ENCODE measurements at places on chromosomes 5 and 9. TPM values are rescaled to one million over a fixed set of nuclear protein-coding genes. Genes with fewer than 3 reads are reported as not detected.

Gene STKLD1
- 1.4 TPM for total RNA-seq

Gene OTP
- not detected for total RNA-seq

DNA sequence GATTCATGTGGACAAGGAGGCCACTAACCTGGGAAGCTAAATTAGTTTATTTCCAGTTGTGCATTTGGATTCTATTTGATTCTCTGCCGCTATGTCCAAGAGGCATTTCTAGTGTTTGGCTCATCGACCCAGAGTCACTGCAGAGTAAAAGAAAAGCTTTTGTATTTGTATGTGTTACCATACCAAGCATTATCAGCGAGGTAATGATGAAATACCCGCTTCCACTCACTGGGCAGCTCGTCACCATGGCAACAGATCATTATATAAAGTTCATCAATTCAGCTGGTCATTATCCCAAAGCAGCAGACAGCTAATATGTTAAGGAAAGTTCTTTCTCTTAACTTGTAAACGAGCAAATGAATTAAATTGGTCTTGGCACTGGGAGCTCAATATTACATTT lies 380.3 kb downstream of the SEMA5A start:
- no peak for DNase-seq

DNA sequence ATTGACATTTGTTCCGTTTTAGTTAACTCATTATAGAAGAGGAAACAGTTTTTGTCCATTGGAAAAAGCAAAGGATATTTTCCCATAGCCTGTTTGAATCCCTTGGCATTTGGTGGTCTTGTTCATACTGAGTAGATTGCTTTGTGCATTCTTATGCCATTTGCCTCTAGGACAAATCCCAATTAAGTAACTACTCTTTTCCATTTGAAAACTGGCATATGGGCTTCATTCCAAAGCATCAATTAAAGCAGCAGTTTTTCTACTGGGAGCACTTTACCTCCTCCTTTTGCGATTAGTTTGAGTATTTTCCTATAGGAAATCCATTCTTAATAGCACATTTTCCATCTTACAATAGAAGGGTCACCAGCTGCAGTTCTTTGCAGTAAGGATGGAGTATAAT lies 31.2 kb downstream of the GPR21 start:
- DNase-seq: no peak

- DNase-seq: no peak
These were observed 98.3 kb downstream of the PSD2 start for GRCh38 chr5:139893873-139894272.

- peak; percentile 91 for DNase-seq
These were observed at the start of gene TRIM14 for GRCh38 chr9:98118640-98119601. Gene TRIM14 (minus strand): TSS chr9:98119222. CDS start chr9:98119188, 34 bp downstream.

GRCh38 chr5:87048156-87048555 lies 219.5 kb upstream of the RASA1 start:
- DNase-seq: no peak

DNA sequence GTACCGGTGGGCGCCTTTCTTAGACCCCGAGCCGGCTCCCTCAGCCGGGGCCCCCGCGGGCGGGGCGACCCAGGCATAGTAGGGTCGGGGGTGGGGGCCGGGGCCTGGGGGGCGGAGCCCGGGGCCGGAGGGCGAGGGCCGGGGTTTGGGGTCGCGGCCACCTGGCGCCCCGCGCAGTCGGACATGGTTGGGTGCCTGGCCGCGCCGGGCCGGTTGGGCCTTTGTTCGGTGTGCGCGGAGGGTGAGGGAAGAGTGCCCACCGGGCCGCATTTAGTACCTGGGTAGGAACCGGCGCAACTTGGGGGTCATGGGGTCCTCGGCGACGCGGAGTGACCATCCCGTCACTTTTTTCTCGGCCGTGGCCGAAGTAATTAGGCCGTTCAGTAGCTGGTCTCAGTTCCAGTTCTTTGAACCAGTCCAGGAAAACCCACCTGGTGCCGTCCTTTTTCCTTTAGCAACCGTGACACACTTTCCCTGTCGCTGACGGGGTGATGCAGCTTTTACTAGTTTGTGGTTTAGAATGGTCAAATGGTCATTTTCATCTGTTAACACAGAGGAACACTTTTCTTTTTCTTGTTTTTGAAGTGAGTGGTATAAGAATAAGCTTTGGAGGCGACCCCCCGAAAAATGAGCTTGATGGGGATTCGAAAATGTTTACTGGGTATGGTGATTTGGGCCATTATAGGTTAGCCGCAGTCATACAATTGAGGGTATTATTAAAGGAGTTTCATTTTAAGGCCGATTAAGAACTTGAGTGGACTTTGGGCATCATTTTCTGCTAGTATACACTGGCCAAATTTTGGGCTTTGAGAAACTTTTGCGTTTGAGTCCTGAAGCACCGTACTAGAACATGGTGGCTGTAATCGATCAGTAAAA lies 589 bp downstream of the CKS2 start:
- no peak for DNase-seq

GRCh38 chr5:119290161-119290569 lies 65.7 kb upstream of the TNFAIP8 start:
- no peak for DNase-seq

DNA sequence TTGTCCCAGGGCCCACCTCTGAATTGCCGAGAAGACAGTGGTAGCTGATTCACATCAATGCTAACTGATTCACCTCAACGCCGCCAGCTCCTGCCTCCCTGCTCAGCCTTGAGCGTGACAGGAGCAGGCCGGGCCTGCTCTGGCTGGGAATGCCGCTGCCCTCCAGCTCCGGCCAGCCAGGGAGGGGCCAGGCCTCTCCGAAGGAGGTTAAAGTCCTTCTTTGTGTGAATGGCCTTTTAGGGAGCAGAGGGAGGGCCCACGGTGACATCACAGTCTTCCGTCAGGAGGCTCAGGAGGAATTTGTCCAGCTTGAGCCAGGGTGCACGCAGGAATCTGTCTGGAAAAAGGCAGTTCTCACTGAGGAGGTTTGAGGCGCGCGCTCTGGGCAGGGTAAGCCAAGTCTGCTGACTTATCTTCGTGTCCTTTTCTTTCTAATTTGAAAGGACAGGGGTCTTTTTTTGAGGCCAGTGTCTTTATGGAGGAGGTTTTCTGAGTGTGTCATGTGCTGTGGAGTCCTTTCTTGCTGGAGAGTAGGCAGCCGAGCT lies 82.7 kb downstream of the C9orf152 start:
- peak; percentile 91 for DNase-seq

GRCh38 chr5:177256296-177256695 lies 47.2 kb downstream of the RAB24 start:
- no peak for DNase-seq

DNA sequence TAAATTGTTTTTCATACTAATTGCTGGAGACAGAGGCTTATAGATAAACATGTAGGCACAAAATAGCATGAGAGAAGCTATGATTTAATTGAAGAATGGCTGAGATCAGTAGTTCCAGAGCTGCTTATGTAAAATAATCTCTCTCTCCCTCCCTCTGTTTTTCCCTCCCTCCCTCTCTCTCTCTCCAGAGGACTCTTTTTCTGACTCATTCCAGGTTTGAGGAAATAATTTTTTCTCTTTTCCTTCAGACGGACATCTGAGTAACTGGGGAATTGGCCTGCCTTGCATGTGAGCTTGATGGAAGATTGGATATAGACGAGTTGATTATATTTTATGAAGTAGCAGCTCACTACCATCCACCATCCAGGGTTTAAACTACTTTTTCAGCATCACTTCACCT lies 35.5 kb downstream of the KCTD16 start:
- DNase-seq: no peak

DNA sequence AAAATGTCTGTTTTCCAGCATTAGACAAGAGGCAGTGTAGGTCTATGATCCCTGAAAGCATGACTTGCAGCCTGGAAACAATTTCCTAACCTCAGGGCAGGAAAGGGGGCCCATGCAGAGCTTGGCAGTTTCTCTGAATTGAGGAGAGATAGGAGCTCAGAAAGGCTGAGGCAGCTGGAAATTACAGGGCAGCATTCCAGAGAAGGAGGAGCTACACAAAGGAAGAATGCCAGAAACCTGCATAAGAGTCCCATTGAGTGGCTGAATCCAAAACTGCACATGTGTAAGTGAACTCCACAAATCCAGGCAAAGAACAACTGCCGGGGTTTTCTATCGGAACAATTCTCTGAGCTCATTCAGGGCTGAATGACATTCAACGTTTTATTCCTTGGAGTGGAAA lies 346.8 kb downstream of the PIK3R1 start:
- peak; percentile 55 for DNase-seq

All from mucosa of descending colon (tissue), 3 donors.